Tibial nerve (tissue), 4 donors: ENCODE measurements at places on chromosomes 7 and 10.

DNA sequence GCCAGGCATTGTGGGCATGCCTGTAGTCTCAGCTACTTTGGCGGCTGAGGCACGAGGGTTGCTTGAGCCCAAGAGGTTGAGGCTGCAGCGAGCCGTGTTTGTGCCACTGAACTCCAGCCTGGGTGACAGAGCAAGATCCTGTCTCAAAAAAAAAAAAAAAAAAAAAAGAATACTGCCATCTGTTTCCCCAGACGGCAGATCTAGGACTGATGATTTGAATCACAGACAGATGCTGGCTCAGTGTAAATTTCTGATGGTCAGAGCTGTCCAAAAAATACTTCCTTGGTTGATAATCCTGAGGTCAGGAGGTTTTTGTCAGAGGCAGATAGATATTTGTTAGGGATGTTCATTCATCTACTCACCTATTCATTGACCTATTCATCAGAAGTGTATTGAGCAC is 130.7 kb downstream of the REEP3 start:
- no peak for DNase-seq

DNA sequence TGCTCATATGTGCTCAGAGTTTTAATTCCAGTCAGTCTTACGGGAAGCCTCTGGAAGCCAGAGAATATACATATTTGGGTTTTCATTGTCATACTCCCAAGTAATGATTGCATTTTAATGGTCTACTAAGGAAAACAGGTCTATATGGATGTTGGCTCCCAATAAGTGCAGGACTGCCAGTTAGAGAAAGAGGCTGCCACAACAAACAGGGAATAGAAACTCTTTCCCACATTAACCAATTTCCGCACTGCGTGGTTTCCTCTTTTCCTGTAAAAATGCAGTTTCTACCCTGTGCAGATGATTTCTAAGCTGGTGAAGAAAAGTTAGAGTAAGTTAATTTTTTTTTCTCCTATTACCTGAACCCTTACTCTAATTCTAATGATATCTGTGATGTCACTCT is 78.2 kb downstream of the CCSER2 start:
- DNase-seq: no peak

DNA sequence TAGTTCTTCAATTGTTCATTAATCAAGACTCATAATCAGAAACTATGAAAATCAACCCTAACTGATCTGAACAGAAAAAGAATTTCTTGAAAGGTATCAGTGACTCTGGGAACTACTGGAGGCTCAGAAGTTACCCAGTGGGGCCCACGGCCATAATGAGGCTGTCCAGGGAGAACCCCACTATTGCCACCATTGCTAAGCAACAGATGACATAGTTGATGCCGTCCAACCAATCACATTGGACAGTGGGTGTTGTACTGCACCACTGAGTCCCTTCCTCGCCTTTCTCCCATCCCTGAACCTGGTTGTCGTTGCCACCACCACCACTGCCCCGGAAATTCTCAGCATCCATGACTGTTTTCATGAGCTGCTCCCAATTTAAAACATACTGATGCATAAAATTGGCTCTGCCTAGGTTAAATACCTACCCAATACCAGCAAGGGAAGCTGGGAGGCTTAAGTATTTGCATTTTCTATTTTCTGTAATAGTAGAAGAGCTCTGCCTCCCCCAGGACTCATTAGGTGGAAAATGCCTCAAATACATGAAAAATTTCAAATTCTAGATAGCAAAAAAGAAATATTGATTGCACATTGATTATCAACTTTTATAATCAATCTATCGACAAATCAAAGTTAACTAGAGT is 26.7 kb upstream of the USP6NL start:
- no peak for DNase-seq

DNA sequence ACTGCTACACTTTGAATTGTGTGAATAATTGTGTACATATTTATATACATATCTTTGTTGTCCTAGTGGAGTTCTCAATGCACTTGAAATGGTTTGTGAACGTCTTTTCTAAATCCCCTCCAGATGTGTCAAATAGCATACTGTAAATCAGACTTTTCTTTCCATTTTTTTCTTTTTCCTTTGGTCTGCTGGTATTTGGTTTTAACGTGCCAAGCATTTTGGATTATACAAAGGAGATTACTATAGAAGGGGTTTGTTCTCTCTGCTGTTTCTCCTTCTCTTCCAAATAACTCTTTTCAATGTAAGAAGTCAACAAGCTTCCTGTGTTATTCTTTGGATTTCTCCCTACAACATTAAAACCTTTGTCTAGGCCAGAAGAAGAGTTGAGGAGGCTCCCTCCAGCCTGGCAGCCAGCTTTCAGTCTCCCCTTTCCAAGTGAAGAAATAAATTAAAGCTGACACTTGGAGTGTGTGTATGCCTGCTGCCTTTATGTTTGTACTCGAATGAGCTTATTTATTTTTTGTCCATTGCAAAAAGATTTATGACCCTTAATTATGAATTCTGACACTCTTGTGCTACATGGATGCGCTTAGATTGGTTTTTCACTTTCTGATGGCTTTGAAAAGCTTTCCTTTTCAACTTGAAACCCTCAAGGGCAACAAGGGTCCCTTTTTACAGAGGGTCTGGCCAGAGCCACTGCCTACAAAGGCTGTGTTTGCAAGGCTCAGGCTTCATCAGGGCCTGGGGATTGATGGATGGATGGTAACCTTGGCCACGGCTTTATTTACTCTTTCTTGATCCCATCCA is 107.8 kb downstream of the RAB18 start:
- no peak for DNase-seq

- DNase-seq: no peak
These were observed 26.1 kb upstream of the MRC1 start for GRCh38 chr10:17782921-17783665.

GRCh38 chr7:121546632-121547543 is 150.8 kb upstream of the FAM3C start:
- no peak for DNase-seq

DNA sequence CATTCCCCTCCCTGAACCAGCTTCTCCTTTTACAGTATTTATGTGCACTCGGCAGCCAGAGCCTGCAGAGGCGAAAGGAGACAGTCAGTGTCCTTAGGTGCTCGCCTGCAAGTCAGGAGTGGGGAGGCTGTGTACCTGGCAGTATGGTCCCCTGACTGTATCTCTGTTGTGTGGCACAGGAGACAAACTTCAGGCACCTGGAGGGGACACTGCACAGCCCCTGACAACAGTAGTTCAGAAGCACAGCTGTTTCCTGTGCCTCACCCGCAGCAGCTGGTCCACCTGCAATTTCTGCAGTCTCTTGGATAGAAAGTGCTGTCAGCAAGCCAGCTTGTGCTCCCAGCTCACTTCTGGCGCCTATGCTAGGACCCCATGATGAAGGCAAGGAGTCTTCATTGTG is 73.4 kb upstream of the LAMB4 start:
- no peak for DNase-seq

GRCh38 chr7:30183749-30184369 is 49.1 kb downstream of the MTURN start:
- DNase-seq: no peak

DNA sequence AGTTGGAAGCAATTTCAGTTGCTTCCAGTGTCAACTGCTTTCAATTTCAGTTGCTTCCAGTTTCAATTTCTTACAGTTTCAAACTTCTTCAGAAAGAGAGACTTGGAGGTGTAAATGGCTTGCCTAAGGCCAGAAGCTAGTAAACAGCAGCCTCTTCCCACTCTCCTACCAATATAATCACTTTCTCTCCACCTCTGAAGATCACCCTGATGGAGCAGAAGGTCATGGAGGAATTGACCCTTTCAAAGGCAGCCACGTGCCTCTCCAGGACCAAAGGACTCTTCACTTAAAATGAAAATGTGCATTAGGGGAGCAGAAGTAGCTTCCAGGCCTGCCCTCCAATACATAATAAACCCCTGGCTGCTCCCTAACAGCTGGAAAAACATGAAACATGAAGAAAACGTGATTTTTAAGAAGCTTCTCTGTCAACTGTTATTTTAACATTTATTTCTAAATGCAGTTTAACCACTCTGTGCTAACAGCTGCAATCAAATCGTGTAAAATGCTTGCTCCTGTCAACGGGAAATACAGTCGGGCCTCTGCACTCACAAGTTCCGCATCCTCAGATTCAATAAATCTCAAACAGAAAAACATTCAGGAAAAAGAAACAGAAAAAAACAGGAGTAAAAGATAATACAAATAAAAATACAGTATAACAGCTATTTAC is 1020.6 kb downstream of the XPNPEP1 start:
- DNase-seq: no peak

DNA sequence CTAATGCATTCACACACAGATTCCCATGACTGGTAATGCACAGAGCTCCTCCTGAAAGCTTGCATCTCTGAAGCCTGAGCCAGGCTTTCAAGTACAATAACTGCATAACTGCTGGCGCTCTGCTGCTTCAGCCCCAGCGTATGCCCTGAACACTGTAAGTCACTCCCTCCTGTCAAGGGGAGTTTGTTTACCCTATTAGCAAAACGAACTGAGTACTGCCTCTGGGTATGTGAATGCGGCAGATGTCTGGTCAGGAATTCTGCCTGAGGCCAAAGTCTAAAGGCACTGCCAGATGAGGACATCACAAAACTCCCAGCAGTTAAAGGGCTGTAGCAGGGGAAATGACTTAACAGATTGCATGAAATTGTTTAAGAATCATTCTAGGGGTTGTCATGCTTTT is 97.7 kb downstream of the NRCAM start:
- DNase-seq: no peak

GRCh38 chr10:12780634-12781601 is 220.6 kb downstream of the CCDC3 start:
- no peak for DNase-seq

DNA sequence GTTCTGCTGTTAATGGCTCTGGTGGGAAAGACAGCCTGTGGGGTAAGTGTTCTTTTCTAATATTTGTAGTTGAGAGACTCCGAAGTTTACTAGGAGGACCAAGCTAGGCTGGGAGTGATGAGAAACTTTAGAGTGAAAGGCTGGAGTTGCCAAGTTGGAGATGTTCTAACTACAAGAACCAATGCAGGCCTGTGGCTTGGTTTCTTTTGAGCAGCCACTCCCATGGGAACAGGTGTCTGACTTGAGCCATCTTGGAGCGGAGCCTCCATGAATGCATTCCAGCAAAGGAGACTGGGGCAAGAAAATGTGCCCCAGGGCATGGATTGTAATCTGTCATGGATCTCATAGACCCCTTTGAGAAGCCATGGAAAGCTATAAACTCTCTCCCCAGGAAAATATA is 296 bp downstream of the HABP2 start:
- no peak for DNase-seq

DNA sequence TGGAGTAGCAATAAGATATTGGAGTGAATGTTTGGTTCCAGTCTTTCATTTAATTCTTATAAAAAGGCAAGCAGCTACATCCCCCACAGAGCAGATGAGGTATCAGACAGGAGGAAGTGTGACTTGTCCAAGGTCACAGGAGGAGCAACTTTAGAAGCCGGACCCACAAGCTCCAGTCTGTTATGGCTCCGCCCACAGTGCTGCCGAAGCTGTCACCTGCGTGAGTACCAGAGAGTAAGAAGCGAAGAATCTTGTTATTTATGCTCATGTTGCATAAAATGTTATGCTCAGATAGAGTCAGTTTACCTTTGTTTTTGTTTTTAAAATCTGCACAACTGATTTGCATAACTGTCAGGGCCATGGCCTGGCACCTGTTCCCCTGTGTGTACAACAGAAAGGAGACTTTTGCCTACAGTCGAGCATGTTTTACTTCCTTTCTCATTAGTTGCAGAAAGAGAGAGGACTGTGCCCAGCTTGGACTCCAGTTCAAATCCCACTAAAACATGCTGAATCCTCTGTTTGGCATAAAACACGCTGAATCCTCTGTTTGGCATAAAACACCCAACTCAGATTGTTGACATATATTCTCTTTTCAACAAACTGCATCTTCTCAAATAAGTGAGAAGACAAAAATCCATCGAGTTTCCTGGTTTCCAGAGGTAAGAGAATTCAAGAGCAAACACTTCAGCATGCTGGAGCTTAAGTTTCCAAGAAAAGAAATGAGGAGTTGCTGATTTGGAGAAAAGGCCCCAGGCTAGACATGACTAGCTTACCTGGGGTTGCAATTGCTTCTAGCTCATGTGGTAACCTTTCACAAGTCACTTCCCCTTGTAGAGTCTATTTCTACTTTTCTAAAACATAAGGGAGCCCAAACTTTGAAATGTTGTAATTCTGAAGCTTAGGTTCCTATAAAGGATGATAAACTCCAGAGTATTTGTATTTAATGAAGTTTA is 409.8 kb upstream of the ZMIZ1 start:
- DNase-seq: no peak

DNA sequence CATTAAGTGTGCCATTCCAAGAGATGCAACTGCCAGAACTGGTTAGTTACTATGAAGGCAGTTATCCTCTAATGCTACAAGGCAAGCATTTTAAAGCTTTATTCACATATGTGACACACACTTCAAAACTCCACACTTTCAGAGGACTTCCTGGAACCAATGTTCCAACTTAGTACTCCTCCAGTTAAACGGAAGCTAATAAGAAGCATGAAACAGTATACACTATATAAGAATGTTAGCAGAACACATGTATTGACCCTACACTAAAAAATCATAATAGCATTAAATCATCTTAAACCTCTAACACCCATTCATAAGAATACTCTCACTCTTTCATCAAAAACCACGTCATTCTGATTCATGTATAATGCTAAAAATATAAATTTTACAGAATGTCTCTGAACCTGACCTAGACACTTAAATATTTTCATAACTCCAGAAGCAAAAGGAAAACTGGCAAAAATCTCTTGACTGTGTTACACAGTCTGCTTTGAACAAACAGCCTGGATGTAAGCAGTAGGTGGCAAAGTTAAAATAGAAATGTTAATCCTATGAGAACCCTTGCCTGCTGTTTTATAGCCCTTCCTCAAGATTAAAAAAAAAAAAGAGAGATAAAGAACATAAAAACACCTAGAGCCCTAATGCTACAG is 135.0 kb downstream of the SEMA3C start:
- DNase-seq: no peak

DNA sequence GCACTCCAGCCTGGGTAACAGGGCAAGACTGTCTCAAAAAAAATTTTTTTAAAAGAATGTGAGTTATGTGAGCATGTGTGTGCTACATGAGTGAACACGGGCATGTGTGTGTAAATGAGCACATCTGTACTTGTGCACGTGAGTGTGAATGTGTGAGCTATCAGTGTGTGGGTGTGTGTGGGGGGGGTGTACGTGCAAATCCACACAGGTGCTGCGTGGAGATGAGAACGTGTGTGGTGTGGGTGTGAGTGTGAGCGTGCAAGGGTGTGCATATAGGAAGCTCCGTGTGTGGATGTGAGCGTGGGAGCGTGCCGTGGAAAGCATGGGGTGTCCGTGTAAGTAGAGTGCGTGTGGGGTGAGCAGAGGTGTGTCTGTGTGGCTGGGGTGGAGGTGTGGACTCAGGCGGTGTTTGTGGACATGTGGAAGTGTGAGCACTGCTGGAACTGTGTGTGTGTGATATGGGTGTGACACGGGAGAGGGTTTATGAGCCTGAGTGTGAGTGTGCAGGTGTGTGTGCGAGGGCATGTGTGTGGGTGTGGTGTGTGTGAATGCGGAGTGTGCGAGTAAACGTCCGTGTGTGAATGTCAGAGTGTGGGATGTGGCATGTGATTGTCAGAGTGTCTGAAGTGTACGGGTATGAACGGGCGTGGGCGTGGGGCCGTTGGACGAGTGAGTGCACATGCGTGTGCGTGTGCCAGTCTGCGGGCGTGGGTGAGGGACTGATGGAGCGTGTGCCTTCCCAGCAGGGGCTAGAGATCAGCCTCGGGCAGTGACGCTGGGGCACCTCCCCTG is 45.9 kb upstream of the TNRC18 start:
- no peak for DNase-seq

GRCh38 chr10:59791601-59792000 is 38.3 kb upstream of the MRLN start:
- no peak for DNase-seq

- no peak for DNase-seq
These were observed 160.0 kb upstream of the MKI67 start for GRCh38 chr10:128286141-128286761.

- no peak for DNase-seq
These were observed 100.5 kb downstream of the NPY start for GRCh38 chr7:24384362-24385030.
